Activated naive CD4-positive, alpha-beta T cell treated with anti-CD3 and anti-CD28 coated beads, Interleukin-2, amount 50 U/mL, for 72 hours (primary cell): ENCODE measurements at places on chromosomes 4 and X. TPM values are rescaled to one million over a fixed set of nuclear protein-coding genes. Genes with fewer than 3 reads are reported as not detected.

GRCh38 chr4:6582889-6583490 is 8.0 kb downstream of the MAN2B2 start:
- DNase-seq, result no peak

Gene TLR6
- 3.7 TPM for total RNA-seq

Gene TMEM156
- total RNA-seq, result 24.0 TPM

Gene ANKRD37
- total RNA-seq, result 9.1 TPM

Gene MND1
- 27.9 TPM for total RNA-seq

DNA sequence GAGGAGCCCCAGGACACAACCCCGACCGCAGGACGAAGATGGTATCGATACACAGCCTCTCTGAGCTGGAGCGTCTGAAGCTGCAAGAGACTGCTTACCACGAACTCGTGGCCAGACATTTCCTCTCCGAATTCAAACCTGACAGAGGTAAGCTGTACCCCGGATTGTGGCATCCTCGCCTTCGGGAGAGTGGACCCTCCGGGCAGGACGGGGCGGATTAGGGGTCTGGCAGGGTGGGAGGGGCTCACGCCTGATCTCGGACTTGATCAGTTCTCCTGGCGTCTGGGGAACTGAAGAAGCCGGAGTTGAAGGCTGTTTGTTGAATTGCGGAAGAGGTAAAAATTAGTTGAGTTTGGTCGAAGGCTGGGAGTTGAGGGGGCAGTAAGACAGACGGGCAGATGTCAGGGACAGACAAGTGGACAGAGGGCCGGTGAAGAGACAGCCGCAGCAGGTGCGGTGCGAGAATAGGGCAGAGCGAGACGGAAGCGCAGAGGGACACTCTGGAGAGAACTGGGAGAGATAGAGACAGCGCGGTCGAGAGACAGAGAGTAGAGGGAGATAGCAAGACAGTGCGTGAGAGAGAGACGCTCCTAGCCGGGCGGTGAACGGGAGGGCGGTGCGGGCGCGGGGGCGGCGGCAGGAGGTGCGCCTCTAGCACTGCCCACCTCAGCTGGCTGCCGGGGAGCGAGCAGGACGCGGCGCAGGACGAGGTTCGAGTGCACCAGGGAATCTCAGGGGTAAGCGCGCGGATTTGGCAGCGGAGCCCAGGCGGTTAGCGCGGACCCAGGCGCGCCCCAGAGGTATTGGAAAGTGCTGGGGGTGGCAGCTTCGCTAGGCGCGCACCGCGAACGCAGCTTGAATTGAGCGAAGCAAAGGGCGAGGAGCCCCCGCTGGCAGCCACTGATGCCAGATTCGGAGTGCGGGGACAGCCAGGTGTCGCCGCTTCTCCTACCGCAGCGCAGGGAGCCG is 23.9 kb downstream of the ARHGAP36 start:
- DNase-seq, result no peak
